ENCODE measurements at places on chromosomes 1 and 21.

DNA sequence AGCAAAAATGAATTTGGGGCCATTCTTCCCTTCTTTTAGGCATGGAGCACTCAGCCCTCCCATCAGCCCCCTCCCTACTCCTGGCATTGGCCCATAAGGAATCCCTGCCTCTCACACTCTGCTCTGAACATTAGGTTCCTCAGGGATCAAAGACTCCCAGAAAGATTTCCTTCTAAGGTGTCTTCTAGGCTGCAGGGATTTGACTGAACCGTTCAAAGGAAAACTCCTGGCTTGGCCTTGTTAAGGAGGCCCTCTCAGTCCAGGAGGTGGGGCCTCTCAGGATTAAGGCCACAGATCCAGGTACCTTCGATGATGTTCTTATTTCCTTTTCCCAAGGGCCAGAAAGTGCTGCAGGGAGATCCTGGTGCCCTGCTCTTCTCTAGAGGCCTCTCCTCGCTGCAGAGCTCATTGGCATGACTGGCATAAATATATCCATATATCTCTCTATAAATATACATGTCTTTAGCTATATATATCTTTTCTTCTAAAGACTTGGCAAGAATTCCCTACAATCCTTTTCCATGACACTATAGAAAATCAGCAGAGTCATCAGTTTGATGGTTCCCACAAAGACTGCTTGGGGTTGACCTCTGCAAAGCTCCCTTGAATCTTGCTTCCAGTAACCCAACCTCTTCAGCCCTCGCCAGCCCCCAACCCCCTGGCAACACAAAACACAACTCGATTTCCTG is 59.1 kb downstream of the PLXNA2 start:
- peak; percentile 70 for DNase-seq

DNA sequence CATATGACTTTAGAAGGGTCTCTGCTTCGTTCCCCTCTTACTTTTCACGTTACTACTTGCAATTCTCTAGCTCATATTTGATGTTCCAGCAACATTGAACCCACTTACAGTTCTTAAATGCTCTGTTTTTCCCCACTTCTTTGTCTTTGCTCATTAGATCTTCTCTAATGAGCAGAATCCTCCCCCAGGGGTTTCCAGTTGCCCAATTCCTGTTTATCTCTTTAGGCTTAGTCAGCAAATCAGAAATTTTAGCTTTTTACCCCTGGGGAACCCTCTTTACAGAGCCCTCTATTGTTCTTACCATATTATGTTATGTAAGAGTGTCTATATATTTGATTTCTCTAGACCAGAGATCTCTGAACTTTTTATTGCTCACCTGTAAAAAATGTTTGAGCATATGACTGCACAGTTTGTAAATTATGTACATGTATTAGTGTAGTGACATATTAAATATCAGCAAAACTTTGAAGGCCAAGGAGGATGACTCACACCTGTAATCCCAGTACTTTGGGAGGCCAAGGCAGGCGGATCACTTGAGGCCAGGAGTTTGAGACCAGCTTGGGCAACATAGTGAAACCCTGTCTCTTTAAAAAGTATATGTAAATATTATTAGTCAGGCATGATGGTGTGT is 71.4 kb downstream of the FNBP1L start:
- peak; percentile 75 for DNase-seq

DNA sequence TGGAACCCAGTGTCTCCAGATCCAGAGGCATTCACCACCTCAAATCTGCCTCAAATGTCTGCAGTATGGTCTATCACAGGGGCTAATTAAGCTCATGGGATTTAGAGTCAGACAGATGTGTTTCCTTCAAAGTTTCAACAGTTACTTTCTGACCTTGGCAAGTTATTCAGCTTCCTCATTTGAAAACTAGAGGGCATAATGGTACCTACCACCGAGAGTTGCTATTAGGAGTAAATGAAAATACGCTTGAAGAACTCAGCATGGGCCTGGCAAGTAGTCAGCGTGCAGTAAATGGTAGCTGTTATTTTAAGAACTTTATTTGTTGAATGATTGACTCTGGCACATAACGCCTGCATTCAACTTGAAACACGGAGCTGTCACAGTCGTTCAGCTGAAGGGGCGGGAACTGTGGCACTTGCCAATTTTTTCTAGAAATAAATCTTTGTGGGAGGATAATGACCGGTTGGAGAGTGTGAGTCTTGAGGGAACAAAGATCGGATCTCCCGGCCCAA is 1.2 kb upstream of the CAP1 start:
- DNase-seq, result no peak

- no peak for DNase-seq
Observed at GRCh38 chr1:76013206-76013581, 61.4 kb upstream of the ST6GALNAC3 start.

GRCh38 chr1:170215072-170215885 is 69.5 kb downstream of the NTMT2 start:
- no peak for DNase-seq

DNA sequence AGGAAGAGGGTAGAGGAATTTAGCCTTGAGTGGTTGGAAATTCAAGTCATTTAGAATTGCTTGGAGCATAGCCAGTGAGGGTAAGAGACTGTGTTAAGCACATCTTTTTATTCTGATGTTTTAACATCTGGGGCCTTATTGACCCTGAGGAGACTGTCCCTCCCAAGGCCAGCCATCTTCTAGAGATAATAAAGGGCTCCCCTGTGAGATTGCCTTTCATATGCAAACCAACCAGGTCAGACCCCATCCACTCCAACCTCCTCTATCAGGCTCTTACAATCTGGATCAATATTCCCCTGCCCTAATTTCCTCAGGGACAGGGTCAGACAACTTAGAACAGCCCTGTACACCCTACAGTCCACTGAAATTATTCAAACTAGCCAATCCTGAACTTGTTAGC is 93.8 kb downstream of the ATP1B1 start:
- DNase-seq, result no peak

DNA sequence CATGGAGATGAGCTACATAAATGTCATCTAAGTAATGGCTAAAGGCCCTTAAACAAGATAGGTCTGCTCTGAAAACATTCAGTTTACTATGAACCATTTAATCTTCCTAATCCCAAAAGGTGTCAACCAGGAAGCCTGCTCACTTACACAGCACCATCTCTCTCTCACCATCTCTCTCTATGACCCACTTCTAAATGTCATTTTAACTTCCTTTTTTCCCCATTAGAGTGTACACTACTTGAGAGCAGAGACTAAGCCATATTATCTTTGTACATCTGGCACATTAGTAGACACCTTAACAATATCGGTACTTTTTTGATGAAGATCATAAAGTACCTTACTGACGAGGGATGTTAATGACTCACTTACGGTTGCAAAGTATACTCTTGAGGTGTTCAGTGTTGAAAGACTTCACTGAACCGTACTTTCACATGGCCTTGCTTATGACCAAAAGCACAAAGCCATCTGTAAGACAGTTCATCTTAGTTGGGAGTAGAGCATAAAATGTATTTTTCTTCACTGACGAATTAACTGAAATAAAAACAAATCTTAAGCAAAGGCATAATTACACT is 25.4 kb downstream of the FBXO42 start:
- no peak for DNase-seq

Data from iris pigment epithelial cell (primary cell).